Caudate nucleus (tissue), 63 donors: ENCODE measurements at places on chromosomes 2 and 18.

- DNase-seq: no peak
These were observed 105.1 kb downstream of the DYSF start for GRCh38 chr2:71558300-71559051.

DNA sequence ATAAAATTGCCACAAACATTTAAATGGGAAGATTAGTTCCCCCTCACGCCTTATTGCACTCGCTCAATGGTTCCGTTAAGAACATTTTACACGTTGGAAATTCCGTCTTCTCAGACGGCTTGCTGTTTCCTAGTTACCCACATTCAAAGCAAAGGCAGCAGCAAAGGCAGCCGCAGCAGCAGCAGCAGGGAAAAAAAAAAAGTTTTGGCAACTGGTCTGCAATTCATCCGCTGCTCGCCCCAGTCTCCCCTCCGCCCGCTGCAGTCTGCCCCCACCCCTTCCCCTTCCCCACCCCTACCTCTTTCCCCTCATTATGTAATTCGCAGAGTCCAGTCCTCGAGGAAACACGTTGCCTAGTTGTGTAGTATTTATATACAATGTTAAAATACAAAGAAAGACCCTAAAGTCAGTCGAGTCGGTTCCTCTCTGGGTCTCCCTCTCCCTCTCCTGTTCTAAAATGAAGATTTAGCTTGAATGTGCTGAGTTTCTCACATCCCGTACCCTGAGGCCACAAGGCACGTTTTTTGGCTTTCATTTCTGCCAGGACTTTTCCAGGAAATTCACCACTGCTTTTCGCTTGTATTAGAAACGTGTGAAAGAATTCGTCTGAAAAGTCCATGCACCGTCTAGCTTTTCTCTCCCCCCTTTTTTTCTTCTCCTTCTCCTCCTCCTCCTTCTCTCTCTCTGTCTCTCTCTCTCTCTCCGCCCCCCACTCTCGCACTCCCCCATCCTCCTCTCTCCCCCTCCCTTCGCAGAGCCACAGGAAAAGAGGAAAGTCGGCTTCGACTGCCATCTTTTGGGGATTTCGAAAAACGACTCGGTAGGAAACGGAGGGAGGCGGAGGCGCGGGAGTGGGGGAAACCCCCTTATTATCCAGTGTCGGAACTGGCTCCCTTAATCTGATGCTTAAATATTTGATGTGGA, 140.0 kb downstream of the MEIS1 start:
- peak; percentile 83 for DNase-seq

GRCh38 chr18:36017232-36017631, 44.8 kb downstream of the RMP24 start:
- no peak for DNase-seq

- DNase-seq: no peak
These were observed 4.1 kb downstream of the DOCK10 start for GRCh38 chr2:225038231-225038523.

- DNase-seq: no peak
These were observed 62.4 kb upstream of the SLC66A3 start for GRCh38 chr2:11092701-11093335.

- no peak for DNase-seq
These were observed 147.4 kb downstream of the ZEB2 start for GRCh38 chr2:144372410-144373080.

GRCh38 chr2:83058683-83059082, 1400.4 kb downstream of the SUCLG1 start:
- DNase-seq: no peak

- peak; percentile 93 for DNase-seq
These were observed at the start of gene WDR75 for GRCh38 chr2:189440947-189441708. Gene WDR75 (plus strand): TSS chr2:189441474. CDS start chr2:189441493, 19 bp downstream.

DNA sequence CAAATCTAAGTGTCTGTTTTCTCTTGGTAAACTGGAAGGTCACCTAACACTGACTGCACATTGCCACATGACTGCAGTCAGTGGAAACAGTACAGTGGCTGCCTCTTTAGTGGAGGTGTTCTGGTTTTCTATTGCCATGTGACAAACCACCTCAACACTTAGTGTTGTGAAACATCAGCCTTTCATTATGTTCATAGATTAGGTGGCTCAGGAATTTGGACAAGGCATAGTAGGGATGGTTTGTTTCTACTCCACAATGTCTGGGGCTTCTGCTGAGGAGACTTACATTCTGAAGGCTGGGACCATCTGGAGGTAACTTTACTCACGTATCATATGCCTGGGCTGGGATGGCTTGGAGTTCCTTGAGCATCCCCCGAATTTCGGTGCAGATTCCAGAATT, 26.5 kb downstream of the CCDC85A start:
- no peak for DNase-seq

DNA sequence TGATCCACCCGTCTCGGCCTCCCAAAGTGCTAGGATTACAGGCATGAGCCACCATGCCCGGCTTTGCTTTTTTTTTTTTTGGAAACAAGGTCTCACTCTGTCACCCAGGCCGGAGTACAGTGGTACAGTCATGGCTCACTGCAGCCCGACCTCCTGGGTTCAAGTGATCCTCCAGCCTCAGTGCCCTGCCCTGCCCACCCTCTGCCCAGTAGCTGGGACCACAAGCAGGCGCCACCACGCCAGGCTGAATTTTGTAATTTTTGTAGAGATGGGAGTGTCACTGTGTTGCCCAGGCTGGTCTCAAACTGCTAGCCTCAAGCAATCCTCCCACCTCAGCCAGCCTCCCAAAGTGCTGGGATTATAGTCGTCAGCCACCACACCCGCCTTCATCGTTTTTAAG, 11.6 kb upstream of the PSD4 start:
- no peak for DNase-seq

- no peak for DNase-seq
These were observed 67.2 kb upstream of the ATL2 start for GRCh38 chr2:38444247-38444646.

DNA sequence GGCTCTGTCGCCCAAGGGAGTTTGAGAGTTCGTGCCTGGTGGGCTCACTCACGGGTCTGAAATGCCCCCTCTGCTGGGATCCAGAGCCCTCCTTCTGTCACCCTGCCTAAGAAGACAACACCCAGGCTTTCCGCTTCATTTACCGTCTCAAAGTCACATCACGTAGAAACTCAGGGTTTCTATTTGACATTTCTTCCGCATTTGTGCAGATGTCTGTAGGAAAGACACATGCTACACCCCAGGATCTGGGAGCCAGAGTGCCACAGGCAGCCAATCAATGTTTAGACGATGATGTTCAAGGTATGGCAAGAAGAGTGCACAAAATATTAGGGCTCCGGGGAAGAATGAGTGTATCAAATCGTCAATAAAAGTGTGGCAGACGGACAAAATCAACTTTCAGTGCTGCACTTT, 24.4 kb upstream of the ACKR3 start:
- DNase-seq: no peak

- DNase-seq: no peak
These were observed 50.0 kb downstream of the PUM2 start for GRCh38 chr2:20300656-20301055.

GRCh38 chr2:134482131-134482723, 228.4 kb downstream of the MGAT5 start:
- DNase-seq: no peak

DNA sequence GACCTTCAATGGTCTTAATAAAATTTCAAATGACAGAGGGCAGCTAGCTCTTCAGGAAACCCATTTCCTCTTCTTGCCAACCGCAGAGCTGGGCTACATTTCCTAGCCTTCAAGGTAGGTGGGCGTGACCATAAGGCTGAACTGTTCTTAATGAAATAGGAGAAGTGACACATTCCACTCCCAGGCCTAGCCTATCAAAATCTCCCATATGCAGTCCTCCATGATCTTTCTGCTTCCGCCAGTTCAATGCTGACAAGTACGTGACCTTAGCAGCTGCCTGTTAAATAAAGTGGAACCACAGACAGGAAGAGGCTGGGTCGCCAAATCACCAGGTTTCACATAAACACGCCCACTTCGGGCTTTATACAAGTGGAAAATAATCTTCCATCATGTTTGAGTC, 13.2 kb downstream of the SERPINE2 start:
- no peak for DNase-seq

DNA sequence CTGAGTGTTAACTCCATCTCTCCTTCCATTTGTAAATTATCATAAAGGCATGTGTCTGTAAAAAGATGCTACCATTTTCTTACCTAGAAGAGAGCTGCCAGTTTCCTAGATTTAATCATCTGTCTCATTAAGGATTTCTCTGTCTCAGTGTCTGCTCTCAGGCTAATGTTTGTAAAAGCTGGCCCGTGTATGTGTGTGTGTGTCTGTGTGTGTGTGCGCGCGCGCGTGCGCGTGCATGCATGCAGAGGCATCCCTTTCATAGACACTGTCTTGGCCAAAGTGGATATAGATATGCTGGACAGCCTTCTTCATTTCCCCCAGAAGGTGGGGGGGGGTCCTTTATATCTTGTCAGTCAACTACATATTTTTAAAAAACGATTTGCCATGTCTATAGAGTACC, 18.9 kb downstream of the MGAT5 start:
- DNase-seq: no peak

DNA sequence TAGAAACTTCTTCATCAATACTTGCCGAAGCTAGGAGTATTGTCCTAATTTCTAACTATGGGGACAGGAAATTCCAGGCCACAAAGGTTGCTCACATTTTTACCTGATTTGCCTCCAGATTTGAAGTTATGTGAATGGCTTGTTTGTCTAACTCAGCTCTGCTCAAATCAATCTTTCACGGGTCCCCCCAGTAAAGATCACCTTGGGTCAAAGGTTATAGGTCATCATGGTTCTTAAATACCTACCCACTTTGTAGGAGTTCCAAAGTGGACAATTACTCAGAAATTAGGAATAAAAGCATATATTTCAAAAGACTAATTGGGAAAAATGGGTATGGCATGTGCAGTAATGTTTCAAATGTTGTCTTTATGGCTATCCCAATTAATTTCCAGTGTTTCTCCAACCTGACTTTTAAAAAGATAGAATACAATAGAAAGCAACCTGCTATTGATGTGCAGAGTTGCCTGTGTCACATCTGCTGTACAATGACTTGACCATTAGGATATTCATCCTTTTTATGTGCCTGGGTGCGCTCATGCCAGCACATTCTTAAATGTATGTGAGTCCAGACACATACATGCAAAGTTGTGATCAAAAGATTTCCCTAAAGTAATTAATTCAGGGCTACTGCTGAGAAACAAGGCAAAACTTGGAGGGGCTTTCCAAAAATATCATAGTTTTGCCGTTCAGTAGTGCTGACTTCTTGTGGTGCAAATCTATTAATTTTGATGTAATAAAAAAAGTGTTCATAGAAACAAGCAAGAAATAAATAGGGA, 126.1 kb downstream of the MYCN start:
- no peak for DNase-seq

GRCh38 chr2:240601831-240602160, 15.3 kb downstream of the CAPN10 start:
- DNase-seq: no peak

DNA sequence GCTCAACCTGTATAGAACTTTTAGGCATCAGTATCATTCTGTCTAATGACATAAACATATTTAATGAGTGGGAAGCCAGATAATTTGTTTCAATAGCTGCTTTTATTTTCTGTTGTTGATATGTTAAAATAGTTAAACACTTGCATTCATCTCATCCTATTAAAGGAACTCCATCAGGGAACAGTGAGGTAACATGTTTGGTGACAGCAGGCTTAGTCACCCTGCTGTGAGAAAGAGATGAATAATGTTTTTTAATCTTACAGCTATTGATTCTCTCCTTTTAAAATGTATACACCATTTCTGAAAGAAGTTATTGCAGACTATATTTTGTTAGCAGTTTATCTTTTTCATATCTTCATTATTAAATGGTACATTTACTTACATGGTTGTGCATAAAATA, 123.3 kb upstream of the CWC22 start:
- DNase-seq: no peak
